ENCODE measurements at places on chromosomes 1 and 21.
A peak's percentile ranks its signal among the peaks of the same experiment; 100 is the strongest.

GRCh38 chr1:145796753-145797152 lies 27.1 kb downstream of the RNF115 start:
- DNase-seq: no peak

- DNase-seq: no peak
Measured at GRCh38 chr1:119308806-119309205, 59.8 kb upstream of the HAO2 start.

- DNase-seq: peak; percentile 8
Measured at GRCh38 chr1:97007840-97008604, 286.4 kb downstream of the PTBP2 start.

- DNase-seq: no peak
Measured at GRCh38 chr1:34602907-34603306, 151.9 kb upstream of the GJB5 start.

- DNase-seq: no peak
Measured at GRCh38 chr1:202798792-202799331, 9.4 kb downstream of the KDM5B start.

DNA sequence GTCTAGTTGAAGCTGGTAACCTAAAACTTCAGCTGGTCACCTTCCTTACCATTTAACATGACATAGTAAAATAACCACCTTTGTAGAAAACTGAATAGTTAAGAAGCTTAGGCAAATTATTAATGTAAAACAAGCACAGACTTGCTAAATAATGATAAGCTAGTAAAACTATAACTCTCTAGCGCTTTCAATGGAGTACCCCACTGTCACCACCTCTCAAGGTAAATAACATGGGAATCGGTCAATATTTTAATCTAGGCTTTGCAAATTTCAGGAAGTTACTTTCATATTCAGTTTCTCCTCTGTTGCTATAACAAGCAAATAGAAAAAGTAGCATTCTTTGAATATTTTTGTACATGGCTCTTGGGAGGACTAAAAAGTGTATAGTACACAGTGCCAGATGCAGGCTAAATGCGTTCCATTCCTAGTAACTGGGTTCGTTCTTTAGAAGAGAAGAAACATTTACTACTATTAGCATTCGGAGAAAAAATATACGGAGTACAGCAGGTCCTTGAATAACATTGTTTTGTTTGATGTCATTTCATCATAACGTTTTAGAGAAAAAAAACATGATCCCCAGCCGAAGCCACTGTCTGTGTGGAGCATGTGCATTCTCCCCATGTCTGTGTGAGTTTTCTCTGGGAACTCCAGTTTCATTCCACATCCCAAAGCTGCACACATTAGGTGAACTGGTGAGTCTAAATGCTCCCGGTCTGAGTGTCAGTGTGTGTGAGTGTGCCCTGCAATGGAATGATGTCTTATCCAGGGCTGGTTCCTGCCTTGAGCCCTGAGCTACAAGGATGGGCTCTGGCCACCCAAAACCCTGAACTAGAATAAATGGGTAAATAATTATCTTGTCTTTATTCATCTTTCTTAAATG lies 52.5 kb downstream of the EPRS1 start:
- no peak for DNase-seq

DNA sequence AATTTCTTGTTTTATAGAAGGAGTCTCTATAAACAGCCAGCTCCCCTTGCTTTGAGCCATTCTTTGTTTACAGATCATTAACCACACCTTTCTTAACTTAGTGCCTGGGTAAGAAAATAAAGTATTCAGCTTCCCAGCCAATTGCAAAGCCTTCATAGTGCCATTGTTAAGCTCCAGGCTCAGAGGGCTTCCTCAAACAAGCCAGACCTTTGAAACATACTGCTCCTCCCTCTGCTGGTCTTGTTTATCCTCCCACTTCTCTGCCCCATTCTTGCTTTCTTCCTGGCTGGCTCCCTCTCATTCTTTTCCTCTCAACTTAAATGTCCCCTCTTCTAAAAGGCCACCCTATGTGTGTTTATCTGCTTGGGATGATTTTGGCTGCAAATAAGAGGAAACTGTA lies 319.4 kb upstream of the ST6GALNAC5 start:
- no peak for DNase-seq

GRCh38 chr1:185971688-185972087 lies 237.5 kb downstream of the HMCN1 start:
- peak; percentile 60 for DNase-seq

GRCh38 chr1:243855616-243856318 lies 5.7 kb upstream of the AKT3 start:
- no peak for DNase-seq
